Cortex of kidney (tissue), 1 donor: ENCODE measurements at places on chromosomes 3 and 15.

DNA sequence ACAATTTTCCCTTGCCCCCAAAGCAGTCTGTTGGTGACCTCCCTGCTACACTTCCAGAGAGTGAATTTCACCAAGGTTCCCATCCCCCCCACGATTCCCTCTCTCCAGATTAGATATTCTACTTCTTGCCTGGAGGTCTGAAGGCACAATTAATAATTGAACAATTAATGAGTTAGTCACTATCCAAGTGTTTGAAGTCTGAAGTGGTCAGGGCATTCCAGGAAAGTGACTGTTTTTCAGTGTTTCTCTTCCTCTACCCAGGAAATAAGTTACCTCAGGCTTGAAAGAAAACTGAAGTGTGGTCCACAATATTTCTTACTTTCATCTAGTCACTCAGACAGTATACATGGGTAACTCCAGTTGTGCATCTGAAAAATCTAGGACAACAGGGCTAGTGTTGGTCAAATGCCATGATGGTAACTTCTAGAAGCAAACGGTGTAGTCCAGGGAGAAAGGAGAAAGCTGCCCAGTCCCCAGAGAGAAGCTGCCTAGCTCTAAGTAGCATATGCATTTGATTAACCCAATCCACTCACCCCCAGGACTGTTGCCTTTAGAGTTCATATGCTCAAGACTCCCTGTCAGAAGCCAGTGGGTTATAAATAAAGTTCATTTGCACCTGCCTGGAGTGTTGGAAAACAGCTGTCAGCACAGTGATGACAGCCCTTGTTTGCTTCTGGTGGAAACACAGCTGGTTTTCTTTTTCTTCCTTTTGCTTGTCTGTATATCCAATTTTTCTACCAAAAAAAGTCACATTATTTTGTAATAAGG, 2.3 kb upstream of the TM4SF4 start:
- DNase-seq = no peak

DNA sequence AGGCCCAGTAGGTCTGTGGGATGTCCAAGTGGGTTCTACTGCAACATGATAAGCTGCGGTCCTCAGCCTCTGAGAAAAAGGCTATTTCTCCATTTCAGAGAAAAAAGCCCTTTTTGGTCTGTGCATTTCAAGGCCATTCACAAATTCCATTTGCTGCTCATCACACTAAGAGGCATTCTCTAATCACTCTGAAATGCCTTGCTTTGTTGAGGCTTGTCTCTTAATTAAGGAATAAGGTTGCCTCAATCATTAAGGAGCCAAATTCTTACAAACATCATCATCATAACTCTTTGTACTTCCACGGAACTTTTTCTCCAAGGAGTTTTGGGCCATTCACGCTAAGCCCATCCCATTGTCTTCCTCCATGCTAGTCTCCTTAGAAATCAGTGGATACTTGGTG, 74.4 kb downstream of the BOC start:
- no peak for DNase-seq

GRCh38 chr3:162165346-162165745, 668.7 kb downstream of the OTOL1 start:
- no peak for DNase-seq

- DNase-seq = no peak
Measured at GRCh38 chr15:82830427-82831173, 21.2 kb downstream of the WHAMM start.
